Hematopoietic multipotent progenitor cell treated with erythropoietin and hydrocortisone succinate and interleukin-3 and kit ligand, for 6 days (in vitro differentiated cells): ENCODE measurements at places on chromosomes 1 and 21.
A peak's percentile ranks its signal among the peaks of the same experiment; 100 is the strongest.

DNA sequence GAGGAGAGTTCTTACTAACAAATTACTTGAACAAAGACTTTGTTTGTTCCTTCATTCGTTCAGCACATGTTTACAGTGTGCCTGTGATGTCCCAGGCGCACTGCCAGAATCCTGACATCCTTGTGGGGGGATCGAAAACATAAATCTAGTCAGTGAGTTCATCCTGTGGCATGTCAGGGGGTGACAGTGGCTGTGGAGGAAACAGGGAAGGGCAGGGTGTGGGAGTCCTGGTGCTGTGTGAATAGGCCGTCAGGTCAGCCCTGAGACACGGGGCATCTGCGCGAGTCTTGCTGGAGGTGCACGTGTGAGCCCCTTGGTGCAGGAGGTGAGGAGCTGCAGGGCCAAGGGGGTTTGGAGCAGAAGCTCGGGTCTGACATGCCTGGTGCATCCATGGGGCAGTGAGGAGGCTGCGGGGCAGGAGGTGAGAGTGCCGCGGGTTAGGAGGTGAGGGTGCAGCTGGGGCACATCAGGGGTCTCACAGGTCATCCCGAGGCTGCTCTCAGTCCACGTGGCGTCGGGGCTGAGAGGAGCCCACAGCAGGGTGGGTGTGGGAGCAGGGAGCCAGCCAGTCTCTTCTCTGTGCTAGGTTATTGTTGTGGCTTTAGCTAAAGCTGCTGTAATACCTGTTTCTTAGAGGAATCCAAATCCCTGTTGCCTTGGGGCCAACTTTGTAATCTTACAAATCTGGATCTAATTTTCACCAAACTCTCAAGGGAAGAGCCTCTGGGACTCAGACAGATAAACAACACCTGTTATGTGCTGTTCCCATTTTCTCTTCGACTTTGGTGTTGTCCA, 93.4 kb downstream of the PCBP3 start:
- no peak for DNase-seq

DNA sequence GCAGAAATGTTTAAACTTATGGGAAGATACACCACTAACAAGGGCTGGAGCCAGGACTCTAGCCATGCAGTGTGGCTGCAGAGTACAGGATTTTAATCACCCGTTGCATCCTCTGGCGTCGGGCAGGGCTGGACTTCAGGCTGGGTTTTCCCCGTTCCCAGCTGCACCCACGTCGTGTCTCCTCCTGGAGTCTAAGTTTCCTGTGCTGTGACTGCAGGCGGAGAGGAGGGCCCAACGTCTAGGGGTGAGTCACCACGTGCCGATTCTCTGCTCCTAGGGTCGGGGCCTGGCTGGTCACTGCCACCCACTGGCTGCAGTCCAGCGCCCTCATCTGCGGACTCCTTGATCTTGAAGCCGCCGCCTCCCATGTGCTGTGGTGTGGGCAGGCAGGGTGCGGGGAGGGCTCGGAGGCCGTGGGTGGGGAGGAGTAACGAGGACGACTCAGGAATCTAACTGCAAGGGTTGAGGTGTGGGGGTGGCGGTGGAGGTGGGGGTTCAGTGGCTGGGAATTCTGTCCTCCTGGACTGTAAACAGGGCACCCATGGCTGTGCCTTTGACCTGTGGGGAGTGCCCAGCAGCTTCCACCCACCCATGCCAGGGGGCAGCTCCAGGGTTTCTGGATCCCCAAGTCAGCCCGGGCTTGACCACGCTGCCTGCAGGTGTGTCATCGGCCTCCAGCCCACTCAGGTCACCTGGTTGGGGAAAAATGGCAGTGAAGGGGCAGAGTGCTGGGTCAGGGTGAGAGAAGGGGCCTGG, 77.8 kb downstream of the ALPL start:
- DNase-seq, result peak; percentile 51

DNA sequence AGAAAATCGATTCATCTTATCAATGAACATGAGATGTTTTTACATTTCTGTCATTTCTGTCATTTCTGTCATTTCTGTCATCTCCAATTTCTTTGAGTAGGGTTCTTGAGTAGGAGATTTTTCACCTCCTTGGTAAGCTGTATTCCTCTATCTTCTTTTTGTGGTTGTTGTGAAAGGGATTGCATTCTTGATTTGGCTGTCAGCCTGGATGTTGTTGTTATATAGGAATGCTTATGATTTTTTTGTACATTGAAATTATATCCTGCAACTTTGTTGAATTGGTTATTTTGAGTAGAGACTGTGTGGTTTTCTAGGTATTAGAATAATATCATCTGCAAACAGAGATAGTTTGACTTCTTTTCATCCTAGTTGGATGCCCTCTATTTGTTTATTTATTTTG, 1233.7 kb downstream of the PLA2G4A start:
- DNase-seq, result no peak

DNA sequence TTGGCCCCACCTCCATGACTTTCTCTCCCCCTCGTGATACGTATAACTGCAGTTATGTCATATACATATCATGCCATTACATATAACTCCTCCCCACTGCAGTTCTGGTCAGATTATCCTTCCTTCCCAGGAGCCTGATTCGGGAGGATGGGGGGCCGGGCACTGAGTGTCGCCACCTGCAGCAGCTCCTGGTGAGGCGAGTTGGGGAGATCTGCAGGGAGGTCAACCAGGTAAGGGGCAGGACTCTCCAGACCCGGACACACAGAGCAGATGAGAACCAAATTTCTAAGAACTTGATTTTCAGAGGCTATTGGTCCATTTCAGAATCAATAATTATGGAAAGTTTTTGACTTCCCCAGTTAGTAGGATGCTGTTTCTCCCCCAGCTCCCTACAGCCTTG, 19.5 kb downstream of the HYI start:
- DNase-seq, result no peak

DNA sequence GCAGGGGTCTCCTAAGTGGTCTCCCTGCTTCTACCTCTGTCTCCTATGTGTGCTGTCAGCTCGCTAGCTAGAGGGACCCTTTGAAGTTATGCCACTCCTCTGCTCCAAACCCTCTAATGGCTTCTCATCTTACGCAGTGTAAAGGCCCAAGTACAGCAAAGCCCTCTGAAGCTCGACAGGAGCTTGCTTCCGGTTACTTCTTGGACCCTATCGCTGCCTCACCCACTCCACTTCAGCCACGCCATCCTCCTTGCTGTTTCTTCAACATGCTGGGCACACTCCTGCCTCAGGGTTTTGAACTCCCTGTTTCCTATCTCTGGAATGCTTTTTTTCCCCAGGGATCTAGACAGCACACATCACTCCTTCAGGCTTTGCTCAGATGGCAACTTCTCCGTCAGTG, 102.3 kb upstream of the F3 start:
- no peak for DNase-seq

DNA sequence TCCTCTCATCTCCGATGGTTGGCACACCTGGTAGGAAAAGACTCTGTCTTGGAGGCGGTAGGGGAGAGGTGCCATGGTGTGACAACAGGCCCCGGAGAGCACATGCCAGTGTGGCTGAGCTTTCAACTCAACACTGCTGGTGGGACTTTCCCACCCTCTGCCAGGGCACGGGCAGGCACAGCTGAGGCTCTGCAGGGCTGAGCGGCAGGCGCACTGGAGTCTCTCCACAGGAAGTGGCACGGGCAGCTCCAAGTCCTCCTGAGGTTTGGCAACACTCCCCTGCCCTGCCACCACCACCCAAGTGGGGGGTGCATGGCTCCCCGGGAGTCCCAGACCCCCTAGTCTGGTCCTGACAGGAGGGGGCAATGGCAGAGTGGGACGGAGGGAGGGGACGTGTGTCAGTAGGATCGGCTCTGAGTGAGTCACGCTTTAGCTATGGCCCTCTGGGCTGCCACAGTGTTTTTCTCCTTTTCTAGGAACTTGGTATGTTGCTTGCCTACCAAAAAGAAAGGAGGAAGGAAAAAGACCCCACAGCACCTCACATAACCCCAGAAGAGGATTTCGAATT, 27.3 kb upstream of the EVA1B start:
- peak; percentile 36 for DNase-seq

DNA sequence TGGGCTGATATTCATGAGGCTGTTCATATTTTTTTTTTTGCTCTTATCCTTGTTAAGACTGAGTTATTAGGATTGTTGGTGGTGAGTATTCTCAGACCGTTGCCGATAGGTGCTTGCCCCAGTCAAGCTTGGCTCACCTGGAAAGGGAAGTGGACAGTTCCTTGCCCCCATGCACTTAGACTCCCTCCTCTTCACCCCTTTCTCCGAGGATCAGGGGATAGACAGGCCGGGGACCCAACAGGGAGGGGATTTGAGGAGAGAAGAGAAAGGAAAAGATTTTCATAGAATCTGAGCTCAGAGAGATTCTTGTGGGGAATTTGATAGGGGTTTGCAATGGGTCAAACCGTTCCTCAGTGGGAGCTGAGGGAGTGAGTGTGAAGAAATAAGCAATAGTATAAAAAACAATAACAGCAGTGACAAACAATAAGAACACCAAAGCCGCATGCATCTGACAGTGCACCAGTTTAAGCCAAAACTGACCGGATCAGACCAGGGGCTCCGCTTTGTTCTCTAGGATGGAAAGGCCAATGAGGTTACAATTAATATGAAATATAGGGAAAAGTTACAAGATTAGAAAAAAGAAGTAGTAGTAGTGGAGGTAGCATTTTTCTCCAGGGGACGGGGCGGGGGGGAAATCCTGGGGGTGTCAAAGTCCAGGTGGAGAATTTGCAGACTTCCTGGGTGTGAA, 8.9 kb downstream of the PAX7 start:
- DNase-seq, result no peak

DNA sequence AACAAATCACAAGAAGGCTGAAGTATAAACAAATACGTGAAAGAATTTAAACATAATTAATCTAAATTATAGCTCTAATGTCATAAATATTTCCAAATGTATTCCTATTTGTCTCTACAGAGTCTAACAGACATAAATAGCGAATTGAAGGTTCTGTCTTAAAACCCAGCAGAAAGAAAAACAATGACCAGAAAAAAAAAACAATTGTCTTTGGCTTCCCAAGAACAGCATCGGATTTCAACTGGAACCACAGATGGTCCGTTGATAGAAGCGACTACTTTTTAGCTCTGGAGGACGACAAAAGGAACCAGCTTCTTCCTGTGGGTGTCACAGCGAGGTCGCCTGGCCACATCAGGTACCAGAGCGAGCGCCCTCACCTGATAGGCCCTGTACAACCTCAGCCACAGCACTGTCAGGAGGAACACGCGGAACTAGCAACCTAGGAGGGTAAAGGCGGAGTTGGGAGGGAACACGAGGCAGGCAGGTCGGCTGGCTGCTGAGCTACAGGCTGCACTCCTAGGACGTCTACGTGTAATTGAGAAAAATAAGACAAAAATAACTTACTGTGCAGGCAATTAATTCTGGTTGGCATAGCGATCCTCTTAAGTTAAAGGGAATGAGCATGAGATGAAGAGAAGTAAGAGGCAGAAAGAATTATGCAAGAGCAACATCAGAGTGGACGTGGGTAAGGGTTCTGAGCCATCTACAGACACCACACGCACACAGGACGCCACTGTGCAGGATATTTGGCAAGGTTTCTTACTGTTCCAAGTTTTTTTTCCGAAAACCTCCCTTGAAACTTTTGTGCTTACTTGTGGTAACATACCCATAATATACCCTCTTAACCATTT, 16.7 kb upstream of the PRDM15 start:
- DNase-seq, result peak; percentile 19

GRCh38 chr1:91778964-91779363, 107.0 kb downstream of the TGFBR3 start:
- no peak for DNase-seq

DNA sequence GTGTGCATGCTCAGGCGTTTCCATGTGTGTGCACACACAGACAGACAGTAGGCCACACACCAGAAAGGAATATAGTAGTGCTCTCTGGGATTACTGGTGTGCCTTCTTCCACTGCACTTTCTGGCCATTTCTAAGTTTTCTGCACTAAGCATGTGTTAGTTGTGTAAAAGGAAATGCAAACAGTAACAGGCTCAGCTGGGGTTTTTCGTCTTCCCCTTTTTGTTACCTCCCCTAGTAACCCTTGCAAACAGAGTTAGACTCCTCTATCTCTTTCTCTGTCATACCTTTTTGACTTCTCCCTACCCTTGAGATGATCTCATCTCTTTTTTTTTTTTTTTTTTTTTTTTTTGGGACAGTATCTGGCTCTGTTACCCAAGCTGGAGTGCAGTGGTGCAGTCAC, 196.3 kb downstream of the SDCCAG8 start:
- DNase-seq, result peak; percentile 50

GRCh38 chr1:180265201-180265600, 35.1 kb downstream of the LHX4 start:
- DNase-seq, result no peak

GRCh38 chr1:88378560-88378959, 305.5 kb upstream of the PKN2 start:
- DNase-seq, result no peak
